ENCODE measurements at places on chromosomes 12 and 14. TPM values are rescaled to one million over a fixed set of nuclear protein-coding genes. Genes with fewer than 3 reads are reported as not detected.

Gene DNAJC22
- 0.47 TPM for total RNA-seq

Gene GUCY2C
- total RNA-seq = not detected

Gene PZP
- not detected for total RNA-seq

Gene UNC119B
- total RNA-seq = 36.8 TPM

Gene ALKBH1
- total RNA-seq = 10.2 TPM

Gene GON7
- total RNA-seq = 22.4 TPM

Measured in motor neuron (in vitro differentiated cells).